Tibial artery (tissue), 4 donors: ENCODE measurements at places on chromosomes 3 and 15.

- no peak for DNase-seq
Measured at GRCh38 chr15:70432924-70433495, 330.3 kb downstream of the UACA start.

DNA sequence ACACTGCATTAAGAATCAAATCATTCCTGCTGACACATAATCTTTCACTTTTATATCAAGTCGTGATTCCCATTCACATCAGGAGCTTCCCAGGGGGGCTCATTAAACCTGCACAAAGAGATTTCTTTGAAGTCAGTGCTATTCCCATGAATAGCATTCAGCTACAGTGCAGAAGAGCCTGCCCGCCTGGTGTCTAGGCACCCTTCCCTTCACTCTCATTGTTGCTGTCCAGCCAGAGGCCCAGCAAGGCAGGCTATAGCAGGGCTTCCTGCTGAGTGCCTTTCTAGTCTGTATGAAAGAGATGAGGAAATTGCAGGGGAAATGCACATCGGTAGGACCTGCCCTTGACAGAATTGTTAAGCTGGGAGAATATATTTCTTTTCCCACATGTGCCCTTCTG, 4.5 kb upstream of the GJD2 start:
- DNase-seq = no peak

DNA sequence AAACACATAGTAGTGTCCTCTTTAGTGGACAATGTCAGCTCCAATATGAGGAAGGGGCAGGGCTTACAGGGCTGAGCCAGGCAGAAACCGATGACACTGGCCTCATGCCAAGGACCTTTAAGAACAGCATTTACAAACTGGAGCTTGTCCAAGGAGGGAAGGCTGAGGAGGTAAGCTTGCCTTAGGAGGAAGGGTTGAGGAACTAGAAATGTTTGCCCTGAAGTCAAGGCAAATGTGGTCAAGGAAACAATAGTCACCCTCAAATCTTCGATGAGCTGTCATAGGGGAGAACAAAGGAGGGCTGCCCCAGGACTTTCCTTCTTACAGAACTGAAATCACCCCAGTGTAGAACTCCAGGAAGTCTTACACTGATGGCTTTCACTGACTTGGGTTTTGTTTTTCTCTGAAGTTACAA, 136.4 kb downstream of the LIPC start:
- DNase-seq = peak; percentile 50

- DNase-seq = no peak
Measured at GRCh38 chr3:62011666-62012065, 361.7 kb downstream of the FEZF2 start.

DNA sequence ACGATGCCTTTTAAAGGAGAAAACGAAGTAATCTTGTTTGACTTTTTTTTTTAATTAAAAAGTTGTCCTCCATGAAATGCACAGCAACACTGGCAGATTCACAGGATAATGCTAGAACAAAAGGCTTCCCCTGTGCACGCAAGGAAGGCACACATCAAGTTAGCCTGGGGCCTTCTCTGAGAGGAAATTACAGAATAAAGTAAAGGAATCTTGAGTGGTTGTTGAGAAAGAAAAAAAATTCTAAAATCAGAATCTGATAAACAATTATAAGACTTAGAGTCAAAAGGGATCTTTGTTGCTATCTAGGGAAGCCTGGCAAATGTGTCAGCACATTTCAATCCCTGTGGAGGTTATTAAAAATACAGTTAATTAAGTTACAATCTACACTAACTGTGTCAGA, 946.0 kb downstream of the IGSF11 start:
- DNase-seq = no peak

DNA sequence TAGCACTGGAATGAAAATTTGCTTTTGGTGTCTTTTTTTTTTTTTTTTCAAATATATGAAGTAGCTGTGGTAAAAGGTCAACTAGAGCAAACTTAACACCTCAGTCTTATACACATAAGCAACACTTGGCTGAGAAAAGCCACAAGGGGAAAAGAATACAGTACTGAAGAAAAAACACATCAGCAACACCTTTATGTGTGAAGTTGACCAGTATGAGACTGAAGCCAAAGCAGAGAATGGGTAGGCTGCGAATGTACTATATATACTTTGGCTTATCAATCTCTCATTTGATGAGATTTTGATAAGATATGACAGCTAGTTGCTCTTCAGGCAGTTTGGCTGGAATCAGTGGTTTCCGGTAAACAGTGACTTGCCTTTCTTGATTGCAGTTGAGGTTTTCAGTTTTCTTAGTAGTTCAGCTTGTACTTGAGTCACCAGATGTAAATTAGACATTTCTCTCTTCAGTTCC, 22.0 kb upstream of the ZCWPW2 start:
- no peak for DNase-seq

- DNase-seq = no peak
Measured at GRCh38 chr15:91956026-91956723, 102.7 kb downstream of the SLCO3A1 start.

- DNase-seq = no peak
Measured at GRCh38 chr15:35288580-35288979, 203.5 kb upstream of the NANOGP8 start.

GRCh38 chr3:187101184-187102072, 37.9 kb downstream of the RPL39L start:
- DNase-seq = peak; percentile 89

GRCh38 chr3:123169930-123170329, 31.8 kb upstream of the SEC22A start:
- DNase-seq = no peak

GRCh38 chr3:157427901-157428300, 8.7 kb upstream of the PTX3 start:
- DNase-seq = no peak

- no peak for DNase-seq
Measured at GRCh38 chr3:44865272-44866035, 3.7 kb downstream of the TMEM42 start.

- no peak for DNase-seq
Measured at GRCh38 chr3:144384241-144384979, 412.8 kb downstream of the DIPK2A start.

GRCh38 chr15:66657185-66658020, 44.6 kb upstream of the SMAD6 start:
- DNase-seq = no peak

GRCh38 chr3:111592936-111593335, 2.2 kb downstream of the ZBED2 start:
- no peak for DNase-seq

- no peak for DNase-seq
Measured at GRCh38 chr15:58313304-58313703, 118.5 kb upstream of the LIPC start.

DNA sequence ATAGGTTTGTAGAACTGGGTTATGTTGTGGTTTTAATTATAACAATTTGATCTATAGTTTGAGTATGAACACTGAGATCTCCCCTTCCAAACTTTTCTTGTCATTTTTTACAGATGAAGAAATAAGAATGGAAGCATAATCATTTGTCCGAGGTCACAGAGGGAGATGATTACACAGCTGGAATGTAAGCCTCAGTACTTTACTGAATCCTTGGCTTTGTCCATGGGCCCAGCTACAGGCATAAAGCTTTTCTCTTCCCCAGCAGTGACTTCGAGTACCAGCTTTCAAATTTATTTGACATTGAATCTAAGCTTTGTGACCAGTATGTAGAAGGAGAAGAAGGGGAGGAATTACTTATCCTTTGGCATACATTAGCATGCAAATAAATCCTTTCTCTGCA, 80.9 kb upstream of the DCBLD2 start:
- no peak for DNase-seq

GRCh38 chr15:39106950-39107349, 473.9 kb upstream of the THBS1 start:
- no peak for DNase-seq

DNA sequence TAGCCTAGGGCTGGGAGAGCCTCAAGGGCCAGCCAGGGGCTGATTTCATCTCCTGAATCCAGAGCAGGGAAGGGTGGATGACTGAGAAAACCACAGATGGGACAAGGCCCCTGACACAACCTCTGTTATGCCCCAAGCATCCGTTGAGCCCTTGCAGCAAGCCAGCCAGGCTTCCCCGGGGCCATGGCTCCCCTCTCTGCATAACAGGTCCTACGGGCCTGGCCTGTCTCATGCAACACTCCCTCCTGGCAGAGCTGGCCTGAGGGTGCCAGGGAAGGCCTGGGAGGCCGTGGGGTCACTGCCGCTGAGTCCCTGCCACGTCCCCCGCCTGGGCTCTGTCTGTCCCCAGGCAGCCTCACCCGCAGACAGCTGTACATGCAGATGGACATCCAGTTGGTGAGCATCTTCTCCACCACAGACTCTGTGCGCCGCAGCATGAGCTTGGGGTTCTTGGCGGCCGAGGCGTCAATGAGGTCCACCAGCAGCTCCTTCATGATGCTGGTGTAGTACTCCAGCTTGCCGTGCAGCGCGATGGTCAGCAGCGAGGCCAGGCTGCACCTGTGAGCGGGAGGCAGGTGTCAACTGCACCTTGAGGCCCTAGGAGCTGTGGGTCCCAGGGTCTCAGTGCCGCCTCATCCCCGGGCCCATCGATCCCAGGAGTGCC, 22.1 kb downstream of the H1-8 start:
- no peak for DNase-seq

- no peak for DNase-seq
Measured at GRCh38 chr15:63974021-63974420, 72.3 kb downstream of the DAPK2 start.

GRCh38 chr3:69248436-69248835, 126.0 kb upstream of the LMOD3 start:
- DNase-seq = no peak

DNA sequence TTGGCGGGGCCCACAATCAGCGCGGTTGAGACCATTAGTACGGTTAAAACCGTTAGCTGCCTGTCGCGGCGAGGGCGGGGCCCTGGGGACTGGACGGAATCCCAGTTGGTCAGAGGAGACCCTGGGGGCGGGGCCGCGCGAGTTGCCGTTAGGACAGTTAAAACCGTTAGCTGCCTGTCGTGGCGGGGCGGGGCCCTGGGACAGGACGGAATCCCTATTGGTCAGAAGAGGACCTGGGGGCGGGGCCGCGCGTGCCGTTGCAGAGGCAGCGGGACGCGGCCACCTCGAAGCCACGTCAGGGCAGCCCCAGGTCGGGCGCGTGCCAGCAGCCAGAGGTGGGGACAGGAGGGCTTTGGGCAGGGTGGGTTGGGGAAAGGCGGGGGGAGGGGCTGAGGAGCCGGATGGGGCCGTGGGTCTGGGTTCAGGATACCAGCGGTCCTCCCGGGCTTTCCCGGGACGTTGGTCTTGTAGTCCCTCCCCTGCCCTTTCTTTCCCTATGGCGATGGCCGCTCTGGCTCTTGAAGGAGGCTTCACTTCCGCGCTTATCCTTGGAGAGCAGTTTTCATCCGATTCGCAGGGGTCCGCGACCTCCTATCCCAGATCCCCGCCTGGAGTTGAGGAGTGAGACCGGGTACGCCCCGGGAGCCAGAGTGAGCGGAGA, 28.0 kb downstream of the KLHDC8B start:
- peak; percentile 95 for DNase-seq

DNA sequence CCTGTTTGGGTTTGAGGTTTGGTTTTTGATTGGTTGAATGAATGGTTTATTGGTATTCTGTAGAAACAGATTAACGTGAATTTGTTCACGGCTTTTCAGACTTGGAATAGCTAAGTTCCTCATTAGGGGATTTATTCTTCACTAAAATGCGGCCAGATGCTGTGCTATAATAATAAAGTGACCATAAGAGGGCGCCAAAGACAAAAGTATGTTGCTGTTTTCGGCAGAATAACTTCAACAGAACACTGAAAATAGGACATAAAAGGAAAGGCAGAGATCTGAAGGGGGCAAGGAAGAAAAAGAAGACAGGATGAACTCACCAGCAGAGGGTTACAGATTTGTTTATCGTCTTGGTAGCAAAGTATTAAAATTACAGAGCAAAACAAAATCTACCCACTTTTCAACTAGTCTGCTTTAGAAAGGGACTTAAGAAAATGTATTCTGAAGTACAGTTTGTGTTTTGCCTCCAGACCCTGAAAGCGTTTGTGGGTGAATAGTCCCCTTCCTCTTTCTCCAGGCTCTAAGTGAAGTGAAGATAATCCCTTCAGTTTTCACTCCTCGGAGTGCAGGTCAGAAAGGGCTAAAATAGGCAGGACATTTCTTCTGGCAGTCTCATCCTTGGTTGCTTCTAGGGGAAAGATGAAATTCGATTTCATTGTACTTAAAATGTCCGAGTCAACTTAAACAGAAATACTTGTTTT, 147.6 kb downstream of the IL20RB start:
- no peak for DNase-seq

DNA sequence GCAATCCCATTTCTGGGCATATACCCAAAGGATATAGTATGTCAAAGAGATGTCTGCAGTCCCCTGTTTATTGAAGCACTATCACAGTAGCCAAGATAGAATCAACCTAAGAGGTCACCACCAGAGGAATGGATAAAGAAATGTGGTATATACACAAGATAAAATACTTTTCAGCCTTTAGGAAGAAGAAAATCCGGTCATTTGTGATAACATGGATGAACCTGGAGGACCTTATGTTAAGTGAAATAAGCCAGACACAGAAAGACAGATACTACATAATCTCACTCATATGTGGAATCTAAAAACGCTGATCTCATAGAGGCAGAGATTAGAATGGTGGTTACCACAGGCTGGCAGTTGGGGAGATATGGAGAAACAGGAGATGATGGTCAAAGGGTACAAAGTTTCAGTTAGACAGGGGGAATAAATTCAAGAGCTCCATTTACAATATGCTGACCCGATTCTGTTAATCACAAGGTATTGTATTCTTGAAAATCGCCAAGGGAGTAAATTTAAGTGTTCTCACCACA, 195.8 kb downstream of the MTHFS start:
- DNase-seq = no peak

DNA sequence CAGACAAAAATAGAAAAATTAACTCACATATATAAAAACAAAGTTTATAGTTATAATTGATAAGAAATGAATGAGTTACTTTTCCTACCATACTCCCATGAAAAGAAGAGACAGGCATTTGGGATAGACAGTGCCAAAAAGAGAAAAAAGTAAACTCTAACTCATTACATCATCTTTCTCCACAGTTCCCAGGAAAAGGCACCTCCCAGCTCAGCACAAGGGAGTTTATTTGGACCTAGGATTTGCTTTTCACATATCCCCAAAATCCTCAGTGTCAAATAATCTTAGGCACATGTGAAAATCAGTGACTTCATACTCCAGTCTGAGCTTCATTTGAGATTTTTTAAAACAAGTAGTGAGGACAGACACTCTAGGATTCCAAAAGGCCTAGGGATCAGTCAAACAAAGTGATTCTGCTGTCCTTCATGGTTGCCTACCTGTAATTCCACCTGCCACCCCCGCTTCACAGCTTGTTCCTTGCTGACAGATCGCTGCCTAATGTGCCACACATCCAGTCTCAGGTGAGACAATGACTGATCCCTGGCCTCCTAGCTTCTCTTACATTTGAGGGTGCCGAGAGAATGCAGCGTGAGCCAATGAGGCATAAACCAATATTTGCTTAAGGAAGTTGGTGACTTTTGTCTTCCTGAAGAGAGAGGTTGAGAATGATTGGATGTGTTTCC, 573.7 kb downstream of the TBL1XR1 start:
- DNase-seq = no peak

- peak; percentile 52 for DNase-seq
Measured at GRCh38 chr3:129611812-129612533, 5.5 kb upstream of the PLXND1 start.

- no peak for DNase-seq
Measured at GRCh38 chr3:155102329-155102728, 22.2 kb downstream of the MME start.

- no peak for DNase-seq
Measured at GRCh38 chr3:110783541-110783940, 288.1 kb upstream of the NECTIN3 start.

GRCh38 chr3:36364260-36364659, 16.0 kb upstream of the STAC start:
- DNase-seq = no peak
